ENCODE measurements at places on chromosomes 6 and 20.

DNA sequence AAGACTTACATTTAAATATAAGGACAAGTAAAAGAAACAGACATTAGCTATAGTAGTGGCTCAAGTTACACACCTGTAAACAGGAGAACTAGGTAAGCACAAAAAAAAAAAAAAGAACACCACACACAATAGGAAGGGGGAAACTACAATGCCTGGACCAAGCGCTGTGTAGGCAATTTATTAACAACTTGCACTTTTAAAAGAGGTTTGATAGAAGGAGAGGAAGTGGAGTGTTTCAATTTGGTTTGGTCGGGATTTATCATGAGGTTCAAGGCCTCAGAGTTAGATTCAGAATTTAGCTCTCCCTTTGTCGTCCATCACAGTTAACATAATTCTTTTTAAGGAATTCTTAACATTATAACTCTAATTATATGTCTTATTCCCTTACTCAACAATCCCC is 1.1 kb upstream of the USP49 start:
- DNase-seq, result no peak

DNA sequence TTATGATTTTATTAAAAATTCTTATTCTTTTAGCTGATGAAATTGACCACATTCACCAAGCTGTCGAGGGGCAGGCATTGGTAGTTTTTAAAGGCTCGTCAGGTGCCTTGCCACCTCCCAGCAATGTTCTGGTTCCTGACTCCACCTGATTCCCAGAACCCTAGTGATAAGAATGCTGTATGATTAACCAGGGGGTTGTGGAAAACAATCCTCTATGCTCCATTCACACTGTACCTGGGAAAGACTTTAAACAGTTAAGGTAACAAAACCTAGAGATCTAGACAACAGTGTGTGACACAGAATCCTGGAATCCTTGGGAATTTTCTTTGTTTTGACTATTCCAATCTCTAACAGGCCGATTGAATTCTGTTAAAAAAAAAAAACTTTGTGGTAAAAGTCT is 165.7 kb upstream of the OLIG3 start:
- DNase-seq, result no peak

- no peak for DNase-seq
Measured at GRCh38 chr6:20704325-20705025, 170.2 kb downstream of the CDKAL1 start.

GRCh38 chr6:155472886-155473285 is 17.2 kb upstream of the NOX3 start:
- DNase-seq, result no peak

DNA sequence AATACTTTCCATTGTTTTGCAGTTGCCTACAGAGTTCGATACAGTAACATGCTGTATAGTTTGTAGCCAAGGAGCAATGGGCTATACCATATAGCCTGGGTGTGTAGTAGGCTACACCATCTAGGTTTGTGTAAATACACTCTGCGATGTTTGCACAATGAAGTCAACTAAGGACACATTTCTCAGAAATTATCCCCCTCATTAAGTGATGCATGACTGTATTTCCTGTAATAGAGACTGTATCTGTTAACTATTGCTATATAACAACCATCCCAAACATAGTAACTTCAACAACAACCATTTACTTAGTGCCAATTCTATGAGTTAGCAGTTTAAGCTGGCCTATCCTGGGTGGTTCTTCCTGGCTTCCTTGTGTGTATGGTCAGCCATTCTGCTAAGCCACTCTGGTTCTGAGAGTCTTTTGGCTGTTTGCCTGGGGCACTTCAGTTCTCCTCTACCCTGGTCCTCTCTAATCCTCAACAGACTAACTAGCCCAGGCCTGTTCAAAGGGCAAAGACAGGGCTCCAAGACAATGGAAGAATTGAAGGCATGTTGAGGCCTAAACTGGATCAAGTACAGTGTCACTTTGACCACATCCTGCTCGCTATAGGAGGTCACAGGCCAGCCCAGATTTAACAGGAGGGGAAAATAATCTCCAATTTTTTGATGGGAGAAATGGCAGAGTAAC is 124.0 kb downstream of the PLCB1 start:
- no peak for DNase-seq

DNA sequence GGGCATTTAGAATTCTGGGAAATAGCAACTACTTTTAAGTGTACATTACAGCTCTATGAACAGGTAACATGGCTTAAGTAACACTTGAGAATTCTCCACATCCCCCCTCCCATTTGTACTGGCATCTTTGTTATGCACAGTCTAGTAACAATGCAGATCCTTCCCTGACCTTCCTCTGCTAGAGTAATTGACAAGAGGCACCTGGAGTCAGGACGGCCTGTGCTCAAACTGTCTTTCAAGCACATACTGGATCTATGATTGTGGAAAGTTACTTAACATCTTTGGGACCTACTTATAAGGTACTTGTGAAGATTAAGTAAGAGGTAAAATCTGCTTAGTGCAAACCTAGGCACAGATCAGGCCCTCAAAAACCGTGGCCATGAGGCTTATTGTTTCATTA is 21.9 kb upstream of the GSTA3 start:
- DNase-seq, result no peak

- DNase-seq, result no peak
Measured at GRCh38 chr6:14601490-14601889, 483.9 kb downstream of the CD83 start.

GRCh38 chr20:2706688-2707352 is 14.2 kb downstream of the EBF4 start:
- no peak for DNase-seq

- DNase-seq, result peak; percentile 42
Measured at GRCh38 chr6:24524805-24525204, 30.0 kb downstream of the ALDH5A1 start.

DNA sequence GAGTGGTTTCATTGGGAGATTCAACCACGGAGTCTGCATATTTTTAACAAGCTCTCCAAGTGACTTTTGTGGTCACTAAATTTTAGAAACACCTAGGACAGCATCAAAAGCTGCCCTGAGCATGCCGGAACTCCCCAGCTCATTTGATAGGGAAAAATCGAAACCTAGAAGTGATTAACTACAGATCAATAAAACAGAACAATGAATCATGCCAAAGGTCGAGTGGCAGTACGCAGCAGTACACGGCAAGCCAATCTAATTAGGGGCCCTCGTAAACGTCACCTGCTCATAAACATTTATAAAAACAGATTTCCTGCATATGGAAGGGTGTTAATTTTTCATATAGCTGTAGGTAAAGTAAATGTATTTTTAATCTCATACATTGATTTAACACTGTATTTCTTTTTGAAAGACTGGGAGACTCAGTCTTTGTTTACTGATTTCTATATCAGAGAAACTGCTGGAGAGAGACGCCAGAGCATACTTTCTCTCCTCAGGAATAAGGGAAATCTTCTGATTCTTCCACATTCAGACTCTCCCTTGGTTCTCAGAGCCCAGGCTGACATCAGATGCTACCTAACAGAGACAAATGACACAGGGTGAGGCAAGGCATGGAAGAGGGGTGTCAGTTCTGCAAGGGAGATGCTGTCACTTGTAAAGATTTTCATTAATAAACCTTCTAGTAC is 232.5 kb downstream of the PTPRT start:
- DNase-seq, result no peak

DNA sequence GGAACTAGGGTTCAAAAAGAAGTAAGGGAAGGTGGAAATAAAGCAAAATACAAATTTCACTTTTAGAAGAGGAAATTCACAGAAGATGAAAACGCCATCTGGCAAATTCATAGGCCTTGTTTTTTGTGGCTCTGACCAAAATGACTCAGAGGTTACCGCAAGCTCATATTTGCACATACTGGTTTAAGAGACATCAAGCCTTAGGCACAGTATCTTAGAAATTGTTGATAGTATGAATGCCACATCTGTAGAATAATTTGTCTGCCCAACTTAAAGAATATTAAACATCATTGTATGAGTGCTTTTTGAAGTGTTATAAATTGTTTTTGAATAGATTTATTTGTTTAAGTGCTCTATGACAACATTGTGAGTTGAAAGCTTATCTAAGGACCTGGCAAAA is 10.6 kb downstream of the TAAR1 start:
- DNase-seq, result no peak

GRCh38 chr6:72699159-72699558 is 77.3 kb downstream of the KCNQ5 start:
- no peak for DNase-seq

DNA sequence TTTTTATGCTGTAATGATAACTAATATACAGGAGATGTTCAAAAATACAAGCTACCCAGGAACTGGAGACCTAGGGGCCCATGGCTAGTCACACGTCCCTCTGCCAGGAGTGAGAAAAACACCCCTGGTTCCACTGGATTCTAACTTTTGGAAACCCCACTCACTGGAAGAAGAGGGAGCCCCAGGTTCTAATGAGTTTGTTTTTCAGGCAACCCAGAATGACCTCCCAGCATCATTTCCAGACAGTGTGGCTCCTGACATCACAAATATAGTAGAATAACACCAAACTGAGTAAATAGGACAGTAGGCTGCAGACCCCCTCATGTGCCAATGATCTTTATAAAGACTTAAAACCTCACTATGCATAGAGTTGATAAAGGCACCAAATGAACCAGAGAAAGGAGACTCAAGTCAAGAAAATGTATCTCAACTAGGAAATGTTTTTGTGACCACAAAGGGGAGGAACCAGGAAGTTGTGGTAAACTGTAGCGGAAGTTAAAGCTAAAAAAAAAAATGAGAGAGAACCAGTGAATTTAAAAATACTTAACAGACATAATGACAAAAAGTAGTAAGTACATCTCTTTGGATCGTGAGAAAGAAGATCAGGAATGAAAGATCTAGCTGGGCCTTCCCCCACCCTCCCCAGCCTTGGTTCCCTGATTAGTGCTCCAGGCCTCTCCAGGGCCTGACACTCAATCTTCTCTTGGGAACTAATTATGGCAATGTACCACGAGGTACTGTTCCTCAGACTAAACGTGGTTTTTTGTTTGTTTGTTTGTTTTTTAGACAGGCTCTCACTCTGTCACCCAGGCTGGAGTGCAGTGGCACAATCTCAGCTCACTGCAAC is 19.8 kb downstream of the HLA-E start:
- DNase-seq, result no peak

GRCh38 chr20:51469046-51469445 is 73.5 kb downstream of the NFATC2 start:
- DNase-seq, result no peak

- DNase-seq, result no peak
Measured at GRCh38 chr6:150751296-150751695, 114.2 kb upstream of the MTHFD1L start.

GRCh38 chr20:47730744-47731143 is 54.5 kb downstream of the SULF2 start:
- no peak for DNase-seq

- no peak for DNase-seq
Measured at GRCh38 chr6:28217890-28218289, 7.2 kb upstream of the ZSCAN9 start.

DNA sequence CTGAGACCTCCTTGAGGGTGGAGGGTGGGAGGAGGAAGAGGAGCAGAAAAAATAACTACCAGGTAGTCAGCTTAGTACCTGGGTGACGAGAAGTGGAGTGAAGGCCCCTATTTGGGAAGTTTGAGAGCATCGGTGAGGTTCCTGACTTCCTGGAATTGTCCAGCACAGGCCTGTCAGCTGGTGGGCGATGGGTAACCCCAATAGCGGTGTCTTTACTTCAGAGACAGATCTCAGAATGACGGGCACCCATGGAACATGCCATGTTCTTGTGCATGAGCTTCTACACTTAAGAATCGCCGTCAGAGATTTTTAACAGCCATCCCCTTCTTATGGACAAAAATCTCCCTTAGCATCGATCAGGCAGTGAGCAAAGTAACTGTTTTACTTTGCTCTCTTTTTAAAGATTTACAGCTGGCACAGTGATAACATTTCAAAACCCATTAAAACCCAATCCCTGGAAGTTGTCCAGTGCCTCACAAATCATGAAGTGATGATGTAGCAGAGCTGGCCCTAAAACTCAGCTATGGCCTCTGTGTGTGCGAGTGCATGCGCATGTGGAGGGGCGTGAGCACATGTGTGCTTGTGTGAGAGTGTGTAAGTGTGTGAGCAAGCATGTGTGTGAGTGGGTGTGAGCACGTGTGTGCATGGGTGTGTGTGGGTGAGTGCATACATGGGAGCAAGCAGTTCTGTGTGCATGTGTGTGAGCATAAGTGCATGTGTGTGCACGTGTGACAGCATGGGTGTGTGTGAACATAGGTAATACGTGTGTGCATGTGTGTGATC is 85.2 kb downstream of the DLL1 start:
- no peak for DNase-seq

DNA sequence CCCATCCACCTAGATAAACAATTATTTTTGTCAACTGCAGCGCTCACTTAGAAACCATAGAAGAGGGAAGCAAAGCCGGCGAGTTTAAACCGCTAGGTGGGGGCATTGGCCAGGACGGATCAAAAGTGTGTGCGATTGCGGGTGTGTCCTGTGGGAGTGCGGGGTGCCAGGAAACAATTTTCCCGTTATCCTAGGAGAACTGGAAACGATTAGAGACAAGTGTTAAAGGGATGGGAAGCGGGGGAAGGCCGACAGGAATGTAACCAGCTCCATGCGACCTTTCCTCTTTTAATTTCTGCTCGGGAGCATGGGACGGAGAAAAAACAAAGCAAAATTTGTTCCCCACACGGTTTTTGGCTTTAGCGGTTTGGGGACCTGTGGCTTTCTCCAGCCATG is 2.8 kb upstream of the HTR1B start:
- DNase-seq, result peak; percentile 55

DNA sequence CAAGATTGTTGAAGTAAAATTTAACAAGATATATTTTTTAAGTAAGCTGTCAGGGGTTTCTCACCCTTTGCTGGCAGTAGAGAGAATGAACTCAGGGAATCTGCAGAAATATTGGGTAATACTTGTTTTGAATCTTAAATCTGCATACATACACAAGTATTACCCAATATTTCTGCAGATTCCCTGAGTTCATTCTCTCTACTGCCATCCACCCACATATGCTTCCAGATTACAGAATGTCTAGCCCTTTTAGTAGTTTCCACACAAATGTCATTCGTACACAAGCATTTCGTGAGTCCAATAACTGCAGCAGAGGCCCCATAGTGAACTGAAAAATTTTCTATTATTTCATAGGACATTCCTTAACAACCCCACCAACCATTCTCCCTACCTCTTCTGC is 69.6 kb upstream of the TNFRSF21 start:
- no peak for DNase-seq

- no peak for DNase-seq
Measured at GRCh38 chr6:75219263-75219662, 13.4 kb upstream of the COL12A1 start.

GRCh38 chr6:88704980-88705379 is 258.4 kb downstream of the RNGTT start:
- DNase-seq, result no peak

- no peak for DNase-seq
Measured at GRCh38 chr6:148720897-148721296, 25.9 kb upstream of the UST start.

- peak; percentile 12 for DNase-seq
Measured at GRCh38 chr6:151482290-151482689, 11.5 kb upstream of the CCDC170 start.

GRCh38 chr20:25308671-25309394 is 60.9 kb downstream of the PYGB start:
- DNase-seq, result no peak

- DNase-seq, result no peak
Measured at GRCh38 chr6:395432-396125, 4.0 kb downstream of the IRF4 start.

- no peak for DNase-seq
Measured at GRCh38 chr20:24086121-24086520, 97.5 kb upstream of the GGTLC1 start.

- DNase-seq, result no peak
Measured at GRCh38 chr6:14468647-14469321, 351.2 kb downstream of the CD83 start.

All from Ammon's horn (tissue), 1 donor.